ENCODE measurements at places on chromosomes 12 and 14.

- no peak for DNase-seq
Measured at GRCh38 chr14:67856827-67857226, 37.2 kb downstream of the RAD51B start.

GRCh38 chr12:82605115-82605514, 81.6 kb upstream of the TMTC2 start:
- DNase-seq, result no peak

DNA sequence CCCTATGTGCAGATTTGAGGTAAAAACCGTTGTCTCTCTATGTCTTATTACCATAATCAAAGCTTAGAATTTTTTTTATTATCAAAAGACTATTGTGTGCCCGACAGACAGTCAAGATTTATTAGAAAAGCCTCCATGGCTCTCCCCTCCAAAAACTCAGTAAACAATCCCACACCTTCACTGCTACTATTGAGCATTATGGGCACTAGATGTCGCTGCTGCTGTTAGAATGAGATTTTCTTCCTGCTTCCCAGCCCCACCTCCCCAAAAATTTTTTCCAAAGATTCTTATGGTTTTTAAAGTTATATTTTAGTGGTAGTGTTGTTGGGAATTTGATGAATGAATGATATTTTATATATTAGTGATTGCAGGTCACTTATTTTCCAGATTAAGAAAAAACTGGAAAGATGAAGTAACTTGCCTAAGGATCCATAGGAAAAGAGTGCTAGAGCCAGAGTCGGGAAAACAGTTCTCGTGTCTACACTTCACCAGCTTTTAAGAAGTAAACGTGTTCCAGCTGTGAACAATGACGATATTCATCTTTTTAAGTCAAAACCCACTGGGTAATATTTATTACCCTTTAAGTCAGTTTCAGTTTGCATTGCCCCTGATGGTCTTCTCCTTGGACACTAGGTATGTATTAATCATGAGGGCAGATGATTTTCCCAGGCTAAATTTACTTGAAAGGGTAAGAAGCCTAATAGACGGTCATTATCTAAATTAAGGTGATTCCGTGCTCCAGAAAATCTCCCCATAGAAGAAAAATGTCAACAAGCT, 12.2 kb upstream of the FOXG1 start:
- no peak for DNase-seq

- DNase-seq, result no peak
Measured at GRCh38 chr12:119008691-119009221, 27.4 kb downstream of the SRRM4 start.

GRCh38 chr12:10721651-10722501, 1.2 kb downstream of the YBX3 start:
- DNase-seq, result peak; percentile 80

- DNase-seq, result no peak
Measured at GRCh38 chr12:77005611-77006098, 59.7 kb downstream of the E2F7 start.

DNA sequence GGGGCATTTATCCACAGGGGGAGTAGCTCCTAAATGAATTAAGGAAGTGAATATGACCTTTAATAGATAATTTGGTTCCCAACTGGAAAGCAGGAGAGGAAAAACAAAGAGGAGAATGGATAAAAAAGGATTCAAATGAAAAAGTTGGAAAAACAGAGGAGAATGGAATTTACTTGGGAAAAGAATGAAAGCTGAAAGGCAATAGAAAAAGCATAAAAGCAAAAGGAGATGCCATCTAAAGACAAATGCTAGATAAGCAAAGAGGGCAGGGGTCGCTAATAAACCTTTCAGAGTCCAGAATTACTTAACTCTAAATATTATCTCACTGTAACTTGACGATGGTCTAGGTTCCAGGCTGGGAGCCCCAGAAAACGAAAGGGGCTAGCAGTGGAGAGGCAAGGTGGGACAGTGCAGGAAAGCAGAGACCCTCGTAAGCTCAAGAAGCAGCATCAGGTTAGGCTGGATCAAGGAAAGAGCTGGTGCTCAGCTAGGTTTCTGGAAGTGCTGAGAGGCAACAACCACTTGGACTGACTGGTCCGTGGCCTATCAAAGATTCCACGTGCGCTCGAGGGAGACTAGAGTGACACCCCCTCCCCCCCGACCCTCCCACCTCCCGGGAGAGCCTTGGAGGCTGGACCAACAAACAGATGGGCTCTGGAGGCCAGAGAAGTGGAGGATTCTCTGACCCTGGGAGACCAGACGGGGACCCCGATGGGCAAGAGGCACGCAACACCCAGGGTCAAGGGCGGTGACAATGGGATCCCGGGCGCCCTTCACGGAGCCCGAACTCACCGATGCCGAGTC, 1.2 kb downstream of the SLC2A13 start:
- DNase-seq, result no peak

DNA sequence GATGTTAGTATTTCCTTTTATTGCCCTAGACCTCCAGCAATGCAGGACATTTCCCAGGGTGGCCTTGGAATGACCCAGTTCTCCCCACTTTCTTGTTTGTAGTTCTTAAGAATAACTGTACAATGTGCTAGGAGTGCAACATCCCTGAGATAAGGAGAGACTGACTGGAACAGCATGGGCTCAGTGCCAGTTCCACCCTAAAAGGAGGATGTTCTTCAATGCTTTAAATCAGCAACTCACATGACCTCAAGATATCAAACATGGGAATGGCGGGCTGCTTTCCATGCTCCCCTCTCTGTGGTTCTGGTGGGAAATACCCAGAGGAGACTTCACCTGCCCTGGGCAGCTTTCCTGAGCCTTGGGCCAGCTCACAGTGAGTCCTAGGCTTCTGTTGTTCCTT, 766.9 kb upstream of the FBXO33 start:
- DNase-seq, result no peak

DNA sequence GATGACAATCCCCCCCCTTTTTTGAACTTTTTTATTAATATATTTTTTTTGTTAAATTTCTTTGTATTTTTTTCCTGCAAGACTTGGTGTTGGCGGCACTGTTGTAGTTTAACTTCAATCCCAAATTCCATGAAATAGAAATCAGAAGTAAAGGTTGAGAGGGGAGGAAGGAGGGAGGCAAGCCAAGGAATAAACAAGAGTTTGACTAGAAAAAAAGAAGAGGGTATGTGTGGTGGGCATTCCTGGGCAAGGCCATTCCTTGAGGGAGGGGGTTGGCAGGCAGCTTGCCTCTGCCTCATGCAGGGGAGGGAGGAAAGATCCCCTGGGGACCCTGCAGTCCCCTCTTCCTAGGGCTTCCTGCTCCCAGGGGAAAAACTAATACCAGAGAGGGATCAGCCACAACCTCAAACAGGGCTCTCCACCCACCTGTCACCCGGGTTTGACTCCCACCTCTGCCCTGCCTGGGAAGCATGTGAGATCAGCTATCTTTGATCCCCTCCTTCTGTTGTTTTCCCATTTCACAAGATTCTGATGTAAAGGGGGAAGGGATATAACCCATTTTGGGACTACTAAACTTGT, 519 bp upstream of the AP1G2 start:
- DNase-seq, result no peak

DNA sequence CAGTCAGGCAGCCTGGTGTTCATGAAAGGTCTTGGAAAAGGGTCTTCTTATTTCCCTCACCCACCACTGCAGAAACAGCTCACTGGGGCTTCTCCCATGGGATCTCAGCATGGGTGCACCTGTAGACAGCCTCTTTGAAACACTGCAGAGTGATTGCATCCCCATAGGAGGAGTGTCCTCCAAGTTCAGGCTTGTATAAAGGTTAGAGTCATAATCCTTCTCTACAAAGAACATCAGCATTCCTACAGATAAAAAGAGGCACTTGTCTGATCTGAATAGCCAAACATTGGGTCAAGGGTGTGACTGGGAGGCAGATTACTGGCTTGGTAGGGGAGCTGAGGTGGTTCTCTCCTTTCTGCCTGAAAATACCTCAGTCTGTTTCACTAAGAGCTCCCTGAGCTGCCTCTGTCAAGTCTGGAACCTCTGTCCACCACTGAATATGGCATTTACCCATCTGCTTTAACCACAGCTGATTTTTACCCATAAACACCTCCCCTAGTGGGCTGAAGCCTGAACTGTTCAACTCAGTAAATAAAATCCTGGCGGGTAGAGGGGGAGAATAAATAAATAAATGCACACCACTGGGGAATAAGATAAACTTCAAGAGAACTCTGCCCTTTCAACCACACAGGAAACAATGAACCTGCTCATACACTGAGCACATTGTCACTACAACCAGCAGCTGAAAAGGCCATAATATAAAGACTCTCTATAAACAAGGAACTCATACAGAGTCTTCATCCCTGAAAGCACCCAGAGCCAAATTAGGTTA, 120.7 kb upstream of the SCAF11 start:
- no peak for DNase-seq

DNA sequence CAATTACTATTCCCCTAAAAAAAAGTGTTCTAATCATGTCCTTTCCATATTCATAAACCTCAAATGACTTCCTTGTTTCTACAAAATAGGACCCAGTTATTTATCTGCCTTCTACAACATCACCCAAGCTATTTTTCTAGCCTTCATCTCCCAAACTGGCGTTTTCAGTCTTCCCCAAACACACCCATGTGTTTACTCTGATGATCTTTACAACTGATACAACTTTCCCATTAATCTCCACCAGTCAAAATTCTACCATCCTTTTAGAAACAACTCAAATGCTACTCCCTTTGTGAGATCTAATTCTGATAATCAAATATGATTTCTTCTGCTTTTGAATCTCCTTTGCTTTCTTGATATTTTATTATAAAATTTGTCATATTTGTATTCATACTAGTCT, 114.5 kb downstream of the DUSP6 start:
- no peak for DNase-seq

DNA sequence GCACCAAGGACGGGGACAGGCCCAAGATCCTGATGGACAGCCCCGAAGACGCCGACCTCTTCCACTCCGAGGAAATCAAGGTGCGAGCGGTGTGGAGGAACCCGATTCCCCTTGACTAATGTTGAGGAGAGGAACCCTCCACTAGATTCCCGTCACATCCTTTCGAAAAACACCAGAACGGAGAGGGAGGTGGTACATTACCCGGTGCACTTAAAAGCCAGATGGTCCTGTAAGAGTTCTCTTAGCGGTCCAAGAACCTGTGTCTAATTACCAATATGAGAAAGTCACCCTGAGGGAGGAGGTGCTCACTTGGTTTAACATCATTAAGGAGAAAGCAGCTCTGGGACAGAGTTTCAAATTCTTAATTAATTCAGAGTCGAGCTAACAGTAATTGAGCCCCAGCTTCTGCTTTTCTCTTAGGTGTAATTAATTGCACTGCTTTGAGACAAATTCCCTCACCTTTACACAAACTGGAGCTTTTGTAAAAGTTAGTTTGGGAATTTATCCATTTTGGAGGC, 450 bp downstream of the PRKAB1 start:
- DNase-seq, result peak; percentile 50

DNA sequence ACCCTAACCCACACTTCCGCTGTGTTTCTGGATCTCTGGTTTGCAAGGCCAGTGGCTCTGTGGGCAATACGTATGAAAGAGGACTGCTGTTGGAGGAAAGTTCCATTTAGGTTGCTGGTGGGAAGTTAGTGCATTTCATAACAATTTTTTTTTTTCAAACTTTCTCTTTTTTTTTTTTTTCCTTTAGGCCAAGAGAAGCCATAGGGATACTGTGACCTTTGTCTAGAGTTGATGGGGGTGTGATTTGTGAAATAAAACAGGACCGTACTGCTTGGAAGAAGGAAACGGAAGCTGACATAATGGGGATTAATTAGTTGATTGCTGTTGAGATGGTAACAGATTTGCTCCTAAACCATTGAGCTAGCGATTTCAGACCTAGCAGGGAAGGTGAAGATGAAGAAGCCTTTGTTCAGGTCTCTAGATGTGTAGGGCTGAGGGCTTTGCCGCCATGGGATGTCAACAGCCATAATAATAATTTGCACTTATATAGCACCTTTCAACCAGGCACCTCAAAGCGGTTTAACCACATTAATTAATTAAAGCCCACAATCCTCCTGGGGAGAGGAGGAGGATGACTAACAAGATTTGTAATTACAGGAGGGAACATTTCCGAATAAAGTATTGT, 315.3 kb downstream of the ZFP36L1 start:
- DNase-seq, result no peak

- DNase-seq, result peak; percentile 83
Measured at GRCh38 chr12:12704593-12705230, 8.7 kb upstream of the GPR19 start.

DNA sequence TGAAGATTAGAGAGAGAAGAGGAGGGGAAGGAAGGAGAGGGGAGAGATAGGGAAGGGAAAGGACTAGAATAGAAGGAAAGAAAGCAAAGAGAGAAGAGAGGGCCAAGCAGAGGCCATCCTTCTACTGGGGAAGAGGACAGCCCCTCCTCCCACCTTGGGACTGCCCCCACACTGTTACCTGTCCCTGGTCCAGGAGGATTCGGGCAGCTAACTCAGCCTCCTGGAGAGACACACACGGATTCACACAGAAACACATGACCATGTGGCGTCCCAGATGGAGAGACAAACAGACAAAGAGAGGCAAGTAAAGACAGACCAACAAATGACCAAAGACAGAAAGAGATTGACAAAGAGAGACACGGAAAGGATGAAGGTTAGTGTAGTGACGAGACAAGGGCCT, 2.2 kb downstream of the NDRG2 start:
- no peak for DNase-seq

- no peak for DNase-seq
Measured at GRCh38 chr12:13163868-13164635, 32.5 kb upstream of the EMP1 start.

DNA sequence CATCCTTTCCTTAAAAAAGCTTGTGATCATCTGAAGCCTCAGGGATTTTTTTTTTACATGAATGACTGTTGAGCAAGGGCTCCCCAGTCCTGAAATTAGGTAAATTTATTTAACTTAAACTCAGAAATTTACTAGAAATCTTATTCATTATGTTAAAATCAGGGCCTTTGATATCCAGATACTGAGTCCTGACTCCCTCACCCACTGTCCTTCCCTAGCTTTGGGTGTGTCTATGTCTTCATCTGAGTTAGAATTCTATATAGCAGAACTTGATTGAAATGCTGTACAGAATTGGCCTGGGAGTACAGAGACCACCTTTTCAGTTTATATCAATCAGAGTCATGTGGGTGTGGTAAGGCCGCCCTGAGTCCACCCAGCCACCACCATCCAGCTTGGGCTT, 260.0 kb downstream of the CACNA1C start:
- no peak for DNase-seq

DNA sequence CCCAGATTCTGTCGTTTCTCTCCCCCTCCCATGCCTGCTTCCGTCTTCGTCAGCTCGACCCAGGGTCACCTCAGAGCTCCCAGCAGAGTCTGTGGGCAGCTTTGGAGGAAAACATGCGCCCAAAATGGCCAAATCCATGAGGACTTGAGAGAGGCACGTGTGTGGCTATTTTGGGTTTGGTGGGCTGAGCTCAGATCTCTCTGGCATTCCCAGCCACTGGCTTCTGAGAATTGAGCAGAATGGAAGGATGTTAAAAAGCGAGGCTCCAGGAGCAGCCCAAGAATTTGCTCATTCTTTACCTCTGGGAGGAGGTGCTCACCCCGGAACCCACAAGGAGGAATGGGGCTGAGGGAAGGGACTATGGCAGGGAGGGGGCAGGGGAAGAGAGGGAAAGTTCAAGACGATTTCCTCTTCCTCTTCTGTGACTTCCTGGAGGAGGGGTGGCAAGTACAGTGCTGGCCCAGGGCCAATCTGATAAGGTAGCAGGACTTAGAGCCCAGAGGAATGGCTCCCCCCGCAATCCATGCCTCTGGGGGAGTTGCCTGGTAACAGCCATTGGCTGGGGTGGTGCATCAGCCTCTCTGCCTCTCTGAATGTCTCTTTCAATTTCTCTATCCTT, 20.1 kb downstream of the TSPAN9 start:
- no peak for DNase-seq
